Thyroid gland (tissue), 4 donors: ENCODE measurements at places on chromosomes 7 and 10.

- DNase-seq: no peak
Observed at GRCh38 chr7:19690736-19691135, 18.1 kb downstream of the POLR1F start.

- DNase-seq: no peak
Observed at GRCh38 chr10:5630112-5630436, 36.3 kb downstream of the ASB13 start.

- no peak for DNase-seq
Observed at GRCh38 chr10:25157650-25158049, 17.2 kb upstream of the GPR158 start.

DNA sequence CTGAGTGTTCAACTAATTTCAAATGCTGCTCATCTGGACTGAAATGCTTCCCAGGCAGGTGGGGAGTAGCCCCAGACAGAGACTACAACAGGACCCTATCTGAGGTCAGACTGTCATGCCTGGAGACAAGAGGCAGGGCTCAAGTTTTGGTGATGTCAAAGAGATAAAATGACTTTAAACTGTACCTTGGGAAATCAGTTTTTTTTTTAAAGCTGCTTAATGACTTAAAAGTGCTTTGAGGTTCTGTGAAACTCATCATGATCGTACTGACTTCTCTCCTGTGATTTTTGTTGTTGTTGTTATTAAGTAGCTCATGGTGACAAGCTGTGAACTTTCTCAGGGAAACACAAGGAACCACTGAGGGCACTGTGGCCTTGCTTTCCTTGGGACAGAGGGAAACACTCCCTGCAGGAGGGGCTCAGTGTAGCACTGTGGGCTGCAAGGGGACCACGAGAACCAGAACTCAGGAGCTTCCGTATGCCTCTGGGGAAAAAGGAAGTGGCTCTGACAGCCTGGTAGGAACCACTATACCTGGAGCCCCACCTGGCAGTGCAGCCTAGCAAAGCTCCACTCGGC, 9.5 kb downstream of the HIPK2 start:
- no peak for DNase-seq

DNA sequence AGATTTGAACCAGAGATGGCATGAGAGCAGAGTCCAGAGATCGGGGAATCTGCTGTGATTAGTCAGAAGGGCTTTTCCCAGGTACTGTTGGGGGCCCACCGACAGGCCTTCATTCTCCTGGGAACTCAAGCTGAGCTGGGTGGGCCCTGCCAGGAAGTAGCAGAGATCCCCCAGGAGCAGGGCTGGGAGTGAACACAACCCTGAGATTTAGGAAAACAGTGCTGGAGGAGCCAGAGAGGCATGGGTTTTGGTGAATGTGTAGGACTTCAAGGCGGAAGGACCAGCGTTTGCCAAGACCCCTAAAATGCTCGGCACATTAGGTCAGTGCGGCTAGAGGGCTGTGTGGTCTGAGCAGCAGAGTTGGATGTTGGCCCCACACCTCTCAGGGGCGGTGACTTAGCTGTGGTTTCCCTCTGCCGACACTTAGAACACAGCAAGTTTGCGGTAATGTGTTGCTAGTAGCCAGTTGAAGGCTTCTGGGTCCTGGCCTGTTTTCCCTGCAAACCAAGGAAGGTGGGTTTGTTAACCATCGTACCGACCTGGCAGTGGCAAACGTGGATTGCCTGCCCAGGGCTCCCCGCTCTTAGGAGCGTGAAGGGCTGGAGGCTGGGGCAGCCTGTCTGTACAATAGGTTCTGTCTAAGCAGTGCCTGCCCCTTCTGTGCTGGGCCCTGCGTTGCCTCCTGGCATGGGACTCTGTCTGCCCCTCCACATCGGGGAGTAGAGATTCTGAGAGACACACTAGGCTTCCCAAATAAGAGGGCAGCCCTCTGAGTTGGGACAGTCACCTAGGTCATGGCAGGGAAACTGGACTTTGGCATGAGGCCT, 14.0 kb downstream of the NACAD start:
- DNase-seq: no peak
